Esophagus muscularis mucosa (tissue), 4 donors: ENCODE measurements at places on chromosomes 3 and 15.

DNA sequence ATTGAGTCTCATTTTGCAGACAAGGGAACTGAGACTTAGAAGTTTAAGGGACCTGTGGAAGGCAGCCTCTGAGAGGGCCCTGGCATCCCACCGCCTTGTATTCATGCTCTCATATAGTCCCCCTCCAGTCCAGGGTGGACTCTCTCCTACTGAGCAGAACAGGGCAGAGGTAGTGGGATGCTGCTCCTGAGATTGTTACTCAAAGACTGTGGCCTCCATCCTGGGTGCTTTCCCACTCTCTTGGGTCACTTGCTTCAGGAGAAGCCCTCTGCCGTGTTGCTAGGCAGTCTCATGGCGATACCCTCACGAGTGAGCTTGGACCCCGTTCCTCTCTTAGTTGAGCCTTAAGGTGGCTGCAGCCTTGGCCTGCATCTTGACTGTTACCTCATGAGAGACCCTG, 22.2 kb upstream of the ADCY5 start:
- H3K27me3 ChIP-seq: no peaks in the 10 kb centered on the region
- H3K4me1 ChIP-seq: no peaks in the 10 kb centered on the region
- no peak for DNase-seq
- H3K27ac ChIP-seq: no peak overlapping the region
- no peaks in the 10 kb centered on the region for H3K36me3 ChIP-seq
- H3K4me3 ChIP-seq: no peak overlapping the region

DNA sequence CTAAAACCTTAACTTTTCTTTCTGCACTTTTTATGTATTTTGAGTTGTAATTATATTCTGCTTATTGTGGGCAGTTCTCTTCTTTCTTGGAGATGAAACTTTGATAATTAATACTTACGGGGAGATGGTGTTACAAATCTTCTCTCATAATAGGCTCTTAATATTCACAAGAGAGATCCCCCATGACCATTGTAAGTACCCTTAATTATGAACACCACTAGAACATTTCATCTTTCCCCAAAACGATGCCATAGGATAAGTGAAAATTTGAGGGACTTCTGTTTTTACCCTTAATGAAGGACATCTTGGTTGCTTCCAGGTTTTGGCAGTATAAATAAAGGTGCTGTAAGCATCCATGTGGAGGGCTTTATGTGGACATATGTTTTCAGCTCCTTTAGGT, 60.7 kb downstream of the PIAS1 start:
- no peaks in the 10 kb centered on the region for H3K27me3 ChIP-seq
- H3K36me3 ChIP-seq: no peaks in the 10 kb centered on the region
- H3K27ac ChIP-seq: peak overlapping the region; percentile 46
- no peak for DNase-seq

- DNase-seq: no peak
- H3K4me1 ChIP-seq: no peaks in the 10 kb centered on the region
- H3K4me3 ChIP-seq: no peak overlapping the region
- H3K27ac ChIP-seq: no peak overlapping the region
- H3K27me3 ChIP-seq: no peaks in the 10 kb centered on the region
These were observed 23.7 kb upstream of the FBXL22 start for GRCh38 chr15:63573533-63573932.

DNA sequence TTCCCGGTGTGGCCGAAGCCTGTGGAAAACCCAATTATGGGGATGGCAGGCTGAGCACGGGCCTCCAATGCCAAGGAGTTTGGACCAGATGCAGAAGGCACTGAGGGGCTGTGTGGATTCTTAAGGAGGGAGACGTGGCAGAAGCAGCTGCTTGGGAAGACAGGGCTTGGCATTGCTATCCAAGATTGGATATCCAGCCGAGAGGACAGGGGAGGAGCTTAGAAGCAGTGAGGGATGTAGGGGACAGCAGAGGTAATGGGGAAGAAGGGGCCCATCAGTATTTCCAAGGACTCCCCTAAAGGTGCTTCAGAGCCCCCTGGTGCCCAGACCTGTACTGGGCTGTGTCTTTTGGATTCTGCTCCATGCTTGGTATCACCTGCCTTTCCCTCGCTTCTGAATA, 112.8 kb upstream of the TLE3 start:
- H3K36me3 ChIP-seq: no peaks in the 10 kb centered on the region
- H3K4me1 ChIP-seq: peaks cover 12% of the 10 kb centered on the region
- no peak for DNase-seq
- H3K4me3 ChIP-seq: no peak overlapping the region
- H3K27me3 ChIP-seq: no peaks in the 10 kb centered on the region

- no peak overlapping the region for H3K4me3 ChIP-seq
- H3K36me3 ChIP-seq: no peaks in the 10 kb centered on the region
These were observed 152.2 kb downstream of the TCF12 start for GRCh38 chr15:57070674-57071073.

DNA sequence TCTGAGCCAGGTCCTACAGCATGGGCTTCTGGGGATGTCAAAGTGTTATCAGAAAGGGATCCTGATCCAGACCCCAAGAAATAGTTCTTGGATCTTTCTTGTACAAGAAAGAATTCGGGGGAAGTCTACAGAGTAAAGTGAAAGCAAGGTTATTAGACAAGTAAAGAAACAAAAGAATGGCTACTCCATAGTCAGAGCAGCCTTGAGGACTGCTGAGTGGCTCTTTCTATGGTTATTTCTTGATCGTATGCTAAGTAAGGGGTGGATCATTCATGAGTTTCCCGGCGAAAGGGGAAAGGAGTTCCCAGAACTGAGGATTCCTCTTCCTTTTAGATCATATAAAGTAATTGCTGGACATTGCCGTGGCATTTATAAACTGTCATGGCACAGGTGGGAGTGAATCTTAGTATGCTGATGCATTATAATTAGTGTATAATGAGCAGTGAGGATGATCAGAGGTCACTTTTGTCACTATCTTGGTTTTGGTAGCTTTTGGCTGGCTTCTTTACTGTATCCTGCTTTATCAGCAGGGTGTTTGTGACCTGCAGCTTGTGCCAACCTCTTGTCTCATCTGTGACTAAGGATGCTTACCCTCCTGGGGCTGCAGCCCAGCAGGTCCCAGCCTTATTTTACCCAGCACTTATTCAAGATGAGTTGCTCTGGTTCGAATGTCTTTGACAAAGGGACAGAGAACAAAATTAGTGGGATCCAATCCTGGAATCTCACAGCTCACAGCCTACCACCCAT, 41.0 kb downstream of the CRYGS start:
- DNase-seq: no peak
- H3K27me3 ChIP-seq: no peaks in the 10 kb centered on the region
- no peaks in the 10 kb centered on the region for H3K36me3 ChIP-seq
- no peak overlapping the region for H3K27ac ChIP-seq

DNA sequence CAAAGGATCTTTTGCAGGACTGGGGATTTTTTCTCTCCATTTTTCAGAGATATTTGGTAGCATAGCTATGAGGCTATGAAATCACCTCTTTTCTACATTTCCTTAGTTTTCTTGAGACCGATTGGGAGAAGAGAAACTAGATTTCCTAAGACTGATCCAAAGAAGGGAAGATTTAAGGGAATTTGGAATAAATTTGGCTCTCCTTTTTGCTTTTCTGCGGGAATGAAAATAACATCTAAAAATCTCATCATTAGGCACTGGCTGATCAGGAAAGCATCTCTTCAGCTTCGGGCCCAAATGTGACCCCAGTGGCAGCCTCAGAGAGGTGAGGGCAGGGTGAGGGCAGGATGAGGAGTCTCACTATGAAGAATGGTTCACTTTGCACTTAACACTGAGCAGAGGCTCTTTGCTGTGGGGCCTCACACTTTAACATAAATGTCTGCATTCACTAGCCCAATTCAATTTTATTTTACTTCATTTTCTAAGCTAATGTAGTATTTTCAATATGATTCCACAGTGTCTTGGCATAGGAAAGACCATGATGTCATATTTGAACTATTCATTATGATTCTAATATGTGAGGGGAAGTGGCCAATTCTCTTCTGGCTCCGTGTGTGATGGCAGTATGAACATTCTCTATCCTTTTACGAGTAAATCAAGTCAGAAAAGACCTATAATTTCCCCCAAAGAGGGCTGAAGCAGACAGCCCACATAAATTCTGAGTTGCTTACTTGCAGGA, 193.2 kb downstream of the MEX3B start:
- H3K36me3 ChIP-seq: no peaks in the 10 kb centered on the region
- peak; percentile 39 for DNase-seq
- no peak overlapping the region for H3K27ac ChIP-seq
- no peak overlapping the region for H3K4me3 ChIP-seq

DNA sequence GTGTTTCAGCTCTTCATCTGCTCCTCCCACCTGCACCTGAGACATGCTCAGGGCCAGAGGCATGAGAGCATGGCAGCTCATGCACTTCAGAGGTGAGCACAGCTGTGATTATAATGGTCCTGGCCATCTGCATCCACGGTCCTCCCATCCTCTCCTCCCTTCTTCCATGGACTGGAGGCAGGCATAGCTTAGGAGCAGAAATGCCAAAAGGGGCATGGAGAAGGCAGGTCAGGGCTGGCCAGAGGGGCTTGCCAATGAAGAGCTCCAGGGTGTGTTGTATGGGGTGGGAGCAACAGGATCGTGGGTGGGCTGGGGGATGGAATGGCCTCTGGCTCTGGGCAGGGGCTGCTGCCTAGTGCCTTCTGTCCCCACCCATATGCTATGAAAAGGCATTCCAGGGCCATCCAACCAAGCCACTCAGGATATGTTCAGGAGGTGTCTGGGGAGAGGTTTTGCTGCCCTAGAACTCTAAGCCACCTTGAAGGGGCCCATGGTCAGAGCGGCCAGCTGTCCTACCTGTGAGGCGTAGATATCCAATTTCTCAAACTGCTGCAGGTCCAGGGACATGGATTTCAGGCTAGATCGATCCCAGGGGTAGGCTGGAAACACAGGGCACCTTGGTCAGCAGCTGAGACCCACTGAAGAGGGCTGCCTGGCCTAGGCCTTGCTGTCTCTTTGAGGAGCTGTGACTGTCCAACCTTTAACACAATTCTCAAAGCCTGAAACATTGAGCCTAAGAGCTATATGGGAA, 26.1 kb downstream of the KY start:
- no peak for DNase-seq
- no peak overlapping the region for H3K27ac ChIP-seq
- H3K27me3 ChIP-seq: no peaks in the 10 kb centered on the region

DNA sequence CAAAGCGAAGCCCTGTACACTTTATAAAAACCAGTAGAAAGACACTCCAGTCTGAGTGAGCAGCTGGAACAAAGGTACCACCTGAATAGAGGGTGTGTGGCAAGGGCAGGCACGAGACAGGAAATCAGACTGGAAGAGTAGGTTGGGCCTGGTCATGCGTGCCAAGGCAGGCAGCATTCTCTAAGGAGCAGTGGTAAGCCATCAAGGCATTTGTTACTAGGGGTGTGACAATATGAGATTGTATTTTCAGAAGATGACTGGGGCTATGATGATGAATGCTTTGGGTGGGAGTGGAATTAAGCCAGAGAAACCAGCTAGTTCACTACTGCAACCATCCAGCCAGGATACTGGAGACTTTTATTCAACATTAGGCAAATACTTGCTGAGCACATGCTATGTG, 5.0 kb downstream of the JMJD7 start:
- H3K4me1 ChIP-seq: peaks cover 25% of the 10 kb centered on the region
- H3K4me3 ChIP-seq: no peak overlapping the region
- H3K36me3 ChIP-seq: peaks cover 20% of the 10 kb centered on the region
- no peaks in the 10 kb centered on the region for H3K27me3 ChIP-seq

DNA sequence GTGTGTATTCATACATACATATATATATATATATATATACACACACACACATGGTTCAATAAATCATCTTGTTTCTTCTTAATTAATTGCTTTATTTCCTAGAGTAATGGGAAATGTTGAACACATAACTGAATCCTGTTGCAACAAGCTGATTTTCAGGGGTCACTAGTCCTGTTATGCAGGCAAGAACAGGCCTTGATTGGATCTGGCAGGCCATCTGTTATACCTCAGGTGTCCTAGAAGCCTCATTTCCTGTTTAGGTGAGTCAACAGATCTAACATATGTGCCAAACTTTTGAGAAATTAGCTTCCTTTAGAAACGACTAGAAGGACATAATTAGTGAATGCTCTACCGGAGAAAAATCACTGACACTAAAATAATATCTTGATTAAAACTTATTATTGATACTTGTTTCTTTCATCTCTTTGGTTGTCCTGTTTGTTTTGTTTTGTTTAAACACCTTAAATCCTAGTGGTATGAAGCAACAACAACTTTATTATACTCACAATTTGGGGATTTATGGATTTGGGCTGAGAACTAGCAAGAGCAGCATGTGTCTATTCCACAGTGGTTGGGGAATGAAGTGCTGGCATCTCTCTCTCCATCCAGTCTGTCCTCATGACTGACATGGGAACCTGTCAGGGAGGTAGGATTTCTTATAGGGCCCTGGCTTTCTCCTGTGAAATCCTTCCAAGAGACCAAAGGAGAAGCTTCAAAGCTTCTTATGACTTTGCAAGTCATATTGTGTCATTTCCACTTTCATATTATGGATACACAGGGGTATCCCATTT, 552.6 kb downstream of the NSUN3 start:
- no peak for DNase-seq
- no peaks in the 10 kb centered on the region for H3K36me3 ChIP-seq
- no peaks in the 10 kb centered on the region for H3K4me1 ChIP-seq
- no peak overlapping the region for H3K4me3 ChIP-seq
- no peak overlapping the region for H3K27ac ChIP-seq
- H3K27me3 ChIP-seq: no peaks in the 10 kb centered on the region

DNA sequence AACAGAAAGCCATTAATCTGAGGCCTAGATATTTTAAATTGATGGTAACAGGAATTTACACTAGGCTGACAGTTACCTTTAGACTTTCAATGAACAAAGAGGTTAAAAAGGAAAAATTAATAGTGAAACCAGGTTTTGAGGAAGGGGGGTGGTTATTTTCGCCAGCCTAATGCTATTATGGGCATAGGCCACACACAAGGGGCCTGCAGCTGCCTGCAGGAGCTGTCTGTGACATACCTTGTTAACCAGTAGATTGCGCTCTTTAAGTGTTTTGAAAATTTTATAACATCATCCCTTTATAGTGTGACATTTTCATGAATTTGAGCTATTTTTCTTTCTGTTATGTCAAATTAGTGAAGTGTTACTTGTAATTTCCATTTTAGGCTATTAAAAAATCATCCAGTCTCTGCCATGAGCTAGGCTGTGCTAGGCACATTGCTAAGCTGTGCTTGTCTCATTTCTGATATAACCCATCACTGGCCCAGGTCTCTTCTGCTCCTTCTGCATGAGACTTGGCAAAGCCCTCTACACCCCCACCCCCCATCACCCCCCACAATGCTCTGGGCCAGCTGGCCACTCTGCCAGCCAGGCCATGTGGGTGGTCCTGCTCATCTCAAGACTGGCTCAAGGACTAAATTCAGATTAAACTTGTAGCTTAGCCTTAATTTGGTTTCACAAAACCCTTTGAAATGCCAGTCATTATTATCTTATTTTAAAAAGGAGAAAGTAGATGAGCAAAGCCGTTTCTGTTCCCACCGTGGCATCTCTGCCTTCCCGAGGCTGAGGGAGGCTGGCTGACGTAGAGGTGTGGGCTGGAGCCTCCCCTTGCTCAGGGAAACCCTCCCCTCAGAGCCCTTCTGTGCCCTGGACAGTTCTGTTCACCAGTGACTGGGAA, 48.4 kb upstream of the SEC22A start:
- peaks cover 11% of the 10 kb centered on the region for H3K36me3 ChIP-seq
- H3K27me3 ChIP-seq: no peaks in the 10 kb centered on the region
- no peak for DNase-seq
- no peak overlapping the region for H3K4me3 ChIP-seq
- H3K27ac ChIP-seq: no peak overlapping the region
